Hematopoietic multipotent progenitor cell treated with erythropoietin and hydrocortisone succinate and interleukin-3 and kit ligand, for 15 days (in vitro differentiated cells): ENCODE measurements at places on chromosomes 3 and 15.

GRCh38 chr15:37586011-37586583 is 348.3 kb upstream of the TMCO5A start:
- DNase-seq, result no peak

GRCh38 chr3:58422756-58423325 is 10.8 kb downstream of the PDHB start:
- DNase-seq, result no peak

DNA sequence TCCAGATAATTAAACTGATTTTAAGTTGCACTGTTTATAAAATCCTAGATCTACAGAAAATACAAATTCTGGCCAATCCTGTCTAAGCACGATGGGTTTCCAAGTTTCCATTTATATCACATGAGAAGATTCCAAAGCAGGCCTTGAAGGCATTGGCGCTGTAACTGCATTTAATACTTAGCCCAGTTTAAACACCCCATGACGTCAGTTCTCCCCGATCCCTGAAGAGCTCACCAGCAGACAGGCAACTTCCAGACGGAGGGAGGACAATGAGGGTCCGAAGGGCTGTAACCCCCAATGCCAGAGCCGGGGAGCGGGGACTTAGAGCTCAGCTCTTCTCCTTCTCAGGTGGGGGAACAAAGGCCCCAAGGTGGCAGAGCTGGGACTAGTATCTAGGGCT is 117.3 kb downstream of the XXYLT1 start:
- DNase-seq, result no peak

DNA sequence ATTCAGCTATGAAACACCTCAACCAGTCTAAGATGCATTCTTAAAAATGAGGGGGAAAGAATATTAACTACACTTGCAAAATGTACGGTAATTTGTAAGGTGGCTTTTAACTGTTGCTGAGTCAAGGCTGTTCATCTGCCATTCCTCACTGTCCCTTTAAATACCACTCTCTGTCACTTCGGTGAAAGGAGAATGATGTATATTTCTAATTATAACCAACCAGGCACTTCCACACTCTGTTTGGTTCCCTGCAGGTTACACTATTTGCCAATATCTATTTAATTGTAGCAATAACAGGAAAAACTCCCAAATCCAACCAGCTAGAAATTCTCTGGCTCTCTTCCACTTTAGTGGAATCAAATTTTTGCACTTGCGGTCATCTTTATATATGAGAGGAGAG is 70.5 kb upstream of the SLCO3A1 start:
- DNase-seq, result no peak

- no peak for DNase-seq
Observed at GRCh38 chr3:126002189-126002588, 33.2 kb downstream of the ROPN1B start.

DNA sequence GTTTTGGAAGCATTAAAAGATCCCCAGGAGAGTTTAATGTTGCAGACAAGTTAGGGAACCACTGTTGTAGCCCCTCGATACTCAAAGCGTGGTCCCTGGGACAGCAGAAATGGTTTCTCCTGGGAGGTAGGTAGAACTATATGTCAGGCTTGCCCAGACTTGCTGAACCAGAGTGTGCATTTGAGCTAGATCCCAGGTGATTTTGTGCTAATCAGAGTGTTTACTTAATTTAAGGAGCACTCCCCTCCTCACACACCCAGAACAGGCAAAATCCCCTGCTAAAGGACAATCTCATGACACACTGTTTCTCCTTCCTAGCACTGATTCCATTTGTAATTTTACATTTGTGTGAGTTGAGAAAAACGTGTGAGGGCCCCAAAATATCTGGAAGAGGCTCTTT is 24.3 kb downstream of the LMCD1 start:
- no peak for DNase-seq

DNA sequence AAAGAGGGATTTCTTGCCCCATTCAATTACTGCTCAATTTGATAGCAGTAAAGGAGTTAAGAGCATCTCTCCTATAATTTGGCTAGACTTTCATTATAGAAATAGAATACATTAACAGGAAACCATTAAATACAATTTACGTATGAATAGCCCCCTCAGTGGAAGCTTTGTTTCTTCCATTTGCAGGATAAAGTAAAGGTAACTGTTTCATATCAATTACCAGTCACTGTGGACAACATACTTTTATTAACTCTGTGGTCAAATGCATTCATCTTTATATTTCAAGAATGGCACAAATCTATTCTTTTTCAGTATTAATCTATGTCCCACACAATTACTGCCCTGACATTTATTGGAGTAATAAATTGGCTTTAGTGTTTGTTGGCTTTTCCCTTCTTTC is 613.4 kb downstream of the NLGN1 start:
- no peak for DNase-seq

DNA sequence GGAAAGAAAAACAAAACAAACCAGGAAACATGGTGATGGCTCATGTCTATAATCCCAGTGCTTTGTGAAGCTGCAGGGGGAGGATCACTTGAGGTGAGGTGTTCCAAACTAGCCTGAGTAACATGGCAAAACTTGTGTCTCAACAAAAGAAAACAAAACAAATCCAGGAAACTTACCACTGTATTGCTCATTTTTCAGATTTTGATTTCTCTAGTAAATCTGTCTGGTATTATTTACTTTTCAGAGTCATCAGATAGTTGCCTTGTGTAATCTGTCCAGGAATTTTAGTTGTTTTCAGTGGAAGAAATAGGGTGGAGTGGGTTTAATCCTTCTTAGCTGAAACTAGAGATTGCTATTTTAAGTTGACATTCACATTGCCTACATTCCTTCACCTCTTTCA is 91.8 kb upstream of the ALCAM start:
- no peak for DNase-seq

DNA sequence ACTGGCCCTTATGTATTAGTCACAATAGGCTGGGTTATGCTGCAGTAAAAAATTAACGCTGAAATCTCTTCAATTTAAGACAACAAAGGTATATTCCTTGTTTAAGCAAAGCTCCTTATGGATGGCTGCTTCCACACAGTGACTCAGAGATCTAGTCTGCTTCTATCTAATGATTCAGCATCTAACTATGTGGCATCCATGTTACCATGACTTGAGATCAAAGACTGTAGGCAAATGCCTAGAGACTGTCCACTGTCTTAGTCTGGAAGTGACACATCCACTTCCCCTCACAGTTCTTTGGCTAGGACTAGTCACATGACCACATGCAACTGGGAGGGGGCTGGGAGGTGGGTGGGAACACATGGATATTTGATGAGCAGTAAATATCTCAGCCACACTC is 61.3 kb upstream of the PSMD6 start:
- DNase-seq, result no peak

DNA sequence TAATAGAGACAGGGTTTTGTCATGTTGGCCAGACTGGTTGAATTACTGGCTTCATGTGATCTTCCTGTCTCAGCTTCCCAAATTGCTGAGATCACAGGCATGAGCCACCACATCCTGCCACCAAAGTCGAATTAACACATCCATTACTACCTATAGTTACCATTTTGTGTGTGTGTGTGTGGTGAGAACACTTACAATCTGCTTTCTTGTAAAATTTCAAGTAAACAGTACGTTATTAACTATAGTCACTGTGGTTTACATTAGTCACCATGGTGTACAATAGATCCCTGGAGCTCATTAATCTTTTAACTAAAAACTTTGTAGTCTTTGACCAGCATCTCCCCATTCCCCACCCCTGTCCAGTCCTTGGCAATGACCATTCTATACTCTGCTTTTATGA is 270.0 kb downstream of the NAALADL2 start:
- DNase-seq, result no peak

DNA sequence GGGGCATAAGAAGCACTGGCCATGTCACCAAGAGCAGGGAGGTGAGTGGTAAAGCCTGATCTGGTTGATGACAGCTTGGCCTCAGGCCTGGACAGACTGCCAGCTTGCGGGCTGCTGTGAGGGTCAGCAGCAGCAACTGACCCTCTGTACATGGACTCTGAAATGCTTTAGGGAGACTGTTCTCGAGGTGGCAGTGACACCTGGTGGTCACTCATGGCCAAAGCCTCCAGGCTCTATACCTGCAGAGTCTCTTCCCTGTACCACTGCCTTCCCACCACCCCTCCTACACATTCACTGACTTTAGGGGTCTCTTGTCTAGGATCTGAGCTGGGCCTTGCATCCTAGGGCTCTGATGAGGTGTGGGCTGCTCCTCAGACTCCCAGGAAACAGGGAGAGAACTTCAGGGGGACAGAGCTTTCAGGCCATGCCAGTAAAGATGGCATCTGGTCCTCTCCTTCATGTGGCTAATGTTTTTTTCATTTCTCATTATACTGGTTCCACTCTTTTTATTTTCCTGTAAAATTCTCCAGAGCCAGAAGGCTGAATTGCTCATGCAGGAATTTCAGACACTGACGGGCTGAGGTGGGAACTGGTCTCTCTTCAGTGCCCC is 17.2 kb upstream of the TIMP4 start:
- peak; percentile 5 for DNase-seq

DNA sequence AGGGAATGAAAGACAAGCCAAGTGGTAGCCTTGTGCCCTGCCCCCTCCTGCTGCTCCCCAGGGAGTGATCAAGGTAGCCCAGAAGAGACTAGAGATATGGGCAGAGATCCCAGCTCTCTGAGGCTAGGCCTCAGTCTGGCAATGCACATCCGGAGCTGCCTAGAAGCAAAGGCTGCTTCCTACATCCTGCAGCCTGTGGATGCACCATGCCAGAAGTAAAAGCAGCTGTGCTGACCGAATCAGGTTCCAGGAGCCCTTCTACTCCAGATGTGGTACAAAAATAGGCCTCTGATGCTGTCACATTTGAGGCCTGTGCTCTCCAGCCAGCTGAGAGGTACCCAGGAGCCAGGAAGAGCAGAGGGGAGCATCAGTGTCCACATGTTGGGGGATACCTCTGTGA is 16.0 kb downstream of the TRAIP start:
- no peak for DNase-seq

- no peak for DNase-seq
Observed at GRCh38 chr3:129942296-129942695, 32.2 kb upstream of the TRH start.

DNA sequence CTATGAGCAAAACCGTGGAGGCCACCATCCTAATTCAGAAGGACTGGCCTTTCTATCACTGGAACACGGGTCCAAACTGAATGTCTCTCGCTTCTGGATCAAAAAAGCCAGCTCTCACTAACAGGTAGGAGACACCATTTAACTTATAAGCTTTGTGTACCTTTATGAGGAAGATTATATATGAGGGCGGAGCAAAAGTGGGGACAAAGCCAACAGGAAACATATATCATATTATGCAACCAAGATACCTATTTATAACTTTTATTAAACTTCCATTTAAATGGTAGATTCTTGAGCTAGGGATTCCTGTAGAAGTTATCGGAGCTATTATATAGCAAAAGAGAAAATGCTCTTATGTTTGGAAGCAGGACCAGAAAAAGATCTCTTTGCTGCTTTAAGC is 78.4 kb downstream of the IGF2BP2 start:
- no peak for DNase-seq

- DNase-seq, result no peak
Observed at GRCh38 chr3:46395766-46396530, 10.9 kb downstream of the CCR5AS start.

DNA sequence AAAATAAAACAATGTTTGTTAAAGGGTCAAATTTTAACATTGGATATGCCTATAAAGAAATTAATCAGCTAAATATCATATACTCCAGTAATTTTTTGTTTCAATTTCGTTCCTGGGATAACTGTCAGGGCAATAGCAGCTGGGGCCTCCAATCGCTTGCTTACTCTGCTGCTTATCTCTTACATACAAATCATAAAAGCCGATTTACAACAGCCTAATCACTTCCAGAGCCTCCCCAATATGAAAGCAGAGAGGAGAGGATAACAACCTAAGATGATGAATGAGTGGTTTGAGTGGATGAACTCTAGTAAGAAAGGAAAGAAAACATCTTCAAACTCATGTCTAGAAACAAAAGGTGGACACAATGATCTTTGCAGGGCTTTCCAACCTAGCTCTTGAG is 80.7 kb upstream of the PSMD6 start:
- no peak for DNase-seq

- DNase-seq, result no peak
Observed at GRCh38 chr3:188931531-188931930, 240.2 kb upstream of the TPRG1 start.

- DNase-seq, result no peak
Observed at GRCh38 chr3:45479621-45480035, 91.3 kb downstream of the LARS2 start.

GRCh38 chr3:152302521-152303021 is 33.8 kb downstream of the MBNL1 start:
- DNase-seq, result no peak

- DNase-seq, result no peak
Observed at GRCh38 chr3:40652072-40652471, 127.3 kb downstream of the ZNF621 start.

DNA sequence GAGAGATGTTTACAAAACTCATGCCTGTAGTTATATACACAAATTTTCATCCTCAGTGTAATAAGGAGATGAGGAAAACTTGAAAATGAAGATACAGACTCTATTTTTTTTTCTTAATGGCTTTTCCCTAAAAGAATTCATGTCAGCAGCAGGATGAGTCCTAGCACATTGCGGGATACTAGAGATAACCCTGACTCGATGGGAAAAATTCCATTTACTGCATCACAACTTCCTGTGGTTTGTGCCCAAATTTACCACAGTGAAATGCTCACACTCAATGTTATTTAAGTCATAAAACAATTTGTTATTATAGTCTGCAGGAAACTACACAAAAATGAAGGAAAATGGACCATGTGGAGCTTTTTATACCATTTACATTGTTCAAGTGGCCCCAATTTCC is 581.9 kb upstream of the ZNF717 start:
- DNase-seq, result no peak
